Skin of body (tissue), 3 donors: ENCODE measurements at places on chromosomes 13 and 19.

DNA sequence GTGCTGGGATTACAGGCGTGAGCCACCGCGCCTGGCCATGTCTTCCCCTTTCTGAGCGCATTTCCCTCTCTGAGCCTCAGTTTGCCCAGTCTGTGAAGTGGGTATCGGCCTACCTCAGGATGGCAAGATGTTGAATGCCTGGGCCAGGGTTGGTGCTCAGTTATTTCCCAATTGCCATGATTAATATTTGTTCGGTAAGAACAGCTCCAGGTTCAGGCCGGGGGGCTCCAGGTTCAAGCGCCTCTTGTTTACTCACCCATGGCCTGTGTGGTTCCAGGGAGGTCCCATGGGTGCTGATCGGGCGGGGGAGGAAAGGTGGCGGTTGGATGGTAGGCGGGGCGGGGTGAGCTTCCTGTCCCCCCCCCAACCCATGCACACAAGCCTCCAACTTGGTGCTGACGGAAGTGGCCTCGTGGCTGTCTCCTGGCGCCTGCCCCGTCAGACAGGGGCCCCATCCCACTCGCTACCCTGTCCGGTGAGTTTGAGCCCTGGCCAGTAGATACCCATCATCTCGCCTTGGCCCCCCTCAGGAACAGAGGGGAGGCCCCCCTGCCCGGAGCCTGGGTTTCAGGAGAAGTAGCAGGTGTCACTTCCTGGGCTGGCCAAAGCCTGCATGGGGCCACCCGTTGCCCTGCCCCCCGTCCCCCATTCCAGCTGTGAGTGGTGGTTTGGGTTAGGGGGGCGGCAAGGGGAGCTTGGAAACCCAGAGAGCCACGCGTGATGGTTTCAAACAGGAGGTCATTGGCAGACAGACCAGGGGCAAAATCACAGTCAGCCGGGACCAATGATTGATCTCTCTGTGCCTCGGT is at the start of gene FCHO1:
TSS of gene FCHO1 (plus strand) at position 375 of the 809 bp plus-strand sequence. CDS start 3,688 bp downstream, outside the sequence.
- DNase-seq: no peak

- DNase-seq: no peak
Observed at GRCh38 chr13:100892981-100893380, 218.4 kb upstream of the TMTC4 start.

DNA sequence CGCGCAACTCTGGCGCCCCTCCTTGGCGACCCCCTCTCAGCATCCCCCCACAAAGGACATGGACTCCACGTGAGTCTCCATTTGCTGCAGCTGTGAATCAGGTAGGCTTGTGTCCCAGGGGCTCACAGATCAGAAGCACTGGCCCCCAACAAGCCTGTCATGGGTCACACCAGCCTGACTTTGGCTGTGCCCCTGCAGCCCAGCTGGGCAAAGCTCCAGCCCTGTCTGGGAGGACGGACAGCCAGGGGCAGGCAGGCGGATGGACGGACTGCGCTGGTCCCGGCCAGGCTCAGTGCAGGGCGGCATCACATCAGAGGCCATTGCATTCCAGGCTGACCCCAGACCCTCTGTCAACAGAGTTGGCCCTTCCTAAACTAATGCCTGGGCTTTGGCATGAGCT is 28.4 kb upstream of the ISYNA1 start:
- no peak for DNase-seq

- DNase-seq: no peak
Observed at GRCh38 chr19:18856385-18857126, 24.8 kb downstream of the UPF1 start.

GRCh38 chr19:48818234-48818820 is 7.5 kb upstream of the BCAT2 start:
- DNase-seq: no peak

GRCh38 chr19:15045506-15045905 is 3.8 kb upstream of the CASP14 start:
- DNase-seq: no peak

DNA sequence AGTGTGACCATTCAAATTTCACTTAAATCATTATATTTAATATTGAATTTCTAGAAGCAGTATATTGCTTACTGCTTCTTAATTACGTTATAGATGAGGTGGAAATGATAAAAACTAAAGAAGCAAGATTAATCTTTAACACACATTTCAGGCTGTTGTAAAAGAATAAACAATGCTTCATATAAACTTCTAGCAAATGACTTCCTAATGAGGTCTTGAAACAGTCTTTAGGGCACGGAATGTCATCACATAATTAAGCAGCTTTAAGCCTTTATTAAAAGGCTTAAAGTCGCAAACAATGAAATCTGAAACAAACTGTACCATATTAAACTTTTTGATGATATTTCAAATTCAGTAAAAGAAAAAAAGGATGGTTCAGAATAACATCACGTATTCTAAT is 1.9 kb downstream of the SLITRK6 start:
- DNase-seq: no peak

DNA sequence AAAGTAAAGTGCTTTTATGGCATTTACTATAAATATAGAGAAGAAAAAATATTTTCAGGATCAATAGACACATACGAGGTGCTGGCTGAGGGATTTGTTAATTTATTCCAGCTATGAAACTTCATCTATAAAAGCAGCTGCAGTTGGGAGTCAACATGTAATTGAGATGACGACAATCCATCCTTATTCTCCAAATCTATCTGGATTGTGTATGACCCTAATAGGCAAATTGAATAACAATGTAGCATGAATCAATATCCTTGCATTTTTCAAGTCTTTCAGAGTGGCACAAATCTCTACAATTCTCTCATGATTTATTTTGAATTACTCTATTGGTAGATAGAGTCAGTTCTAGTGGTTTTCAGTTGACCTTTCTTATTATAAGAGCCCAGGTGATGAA is 1296.5 kb upstream of the SPRY2 start:
- DNase-seq: no peak

GRCh38 chr13:99692854-99693253 is 191.6 kb downstream of the TM9SF2 start:
- no peak for DNase-seq

- DNase-seq: no peak
Observed at GRCh38 chr19:58088521-58089052, 9.4 kb downstream of the ZSCAN18 start.

DNA sequence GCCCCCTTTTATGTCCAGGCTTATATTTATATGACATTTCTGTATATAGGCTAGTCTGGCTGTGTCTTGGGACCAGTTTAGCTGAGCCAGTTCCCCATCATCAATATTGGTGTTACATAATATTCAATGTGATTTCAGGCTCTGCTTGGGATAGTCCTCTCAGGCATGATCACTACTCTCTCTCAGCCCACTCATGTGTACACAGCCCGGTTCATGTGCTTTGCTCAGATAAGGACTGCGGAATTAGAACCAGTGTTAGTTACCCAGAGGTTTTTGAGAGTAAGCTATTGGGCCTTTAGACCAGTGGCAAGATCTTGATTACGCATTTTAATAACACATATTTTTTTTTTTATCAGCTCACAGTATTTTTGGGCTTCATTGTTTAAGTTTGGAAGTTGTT is 219.9 kb downstream of the GPC5 start:
- DNase-seq: no peak

DNA sequence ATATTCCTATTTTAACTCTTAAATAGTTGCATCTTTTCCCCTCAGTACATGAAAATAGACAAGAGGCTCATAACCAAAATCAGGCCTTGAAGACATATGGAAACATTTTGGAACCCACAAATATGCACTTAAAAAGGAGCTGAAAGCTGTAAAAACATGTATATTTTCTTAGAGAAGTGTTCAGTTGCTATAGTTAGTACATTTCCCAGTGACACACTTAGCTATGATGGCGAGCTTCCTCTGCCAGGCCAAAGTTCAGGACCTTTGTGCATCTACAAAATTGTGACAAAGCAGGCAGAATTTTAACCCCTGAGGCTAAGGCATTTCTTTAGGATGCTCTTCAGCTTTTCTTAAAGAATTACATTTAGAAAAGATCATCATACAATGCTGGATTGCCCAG is 54.5 kb downstream of the RCBTB2 start:
- DNase-seq: peak; percentile 74

DNA sequence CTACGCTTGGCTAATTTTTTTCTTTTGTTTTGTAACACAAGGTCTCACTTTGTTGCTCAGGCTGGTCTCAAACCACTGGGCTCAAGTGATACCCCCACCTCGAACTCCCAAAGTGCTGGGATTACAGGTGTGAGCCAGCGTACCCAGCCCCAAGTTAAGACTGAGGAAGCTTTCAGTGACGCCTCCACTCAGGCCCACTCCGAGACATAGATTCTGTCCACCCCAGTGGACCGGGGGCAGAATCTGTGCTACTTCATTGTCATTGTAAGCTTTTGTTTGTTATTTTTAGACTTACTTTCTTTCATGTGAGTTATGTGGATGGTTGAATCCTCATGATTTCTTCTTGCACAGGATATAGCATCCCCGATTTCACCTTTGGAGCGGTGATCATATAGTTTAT is 156.9 kb upstream of the TSHZ3 start:
- DNase-seq: no peak

GRCh38 chr19:4447327-4448146 is 10.1 kb downstream of the UBXN6 start:
- DNase-seq: no peak

DNA sequence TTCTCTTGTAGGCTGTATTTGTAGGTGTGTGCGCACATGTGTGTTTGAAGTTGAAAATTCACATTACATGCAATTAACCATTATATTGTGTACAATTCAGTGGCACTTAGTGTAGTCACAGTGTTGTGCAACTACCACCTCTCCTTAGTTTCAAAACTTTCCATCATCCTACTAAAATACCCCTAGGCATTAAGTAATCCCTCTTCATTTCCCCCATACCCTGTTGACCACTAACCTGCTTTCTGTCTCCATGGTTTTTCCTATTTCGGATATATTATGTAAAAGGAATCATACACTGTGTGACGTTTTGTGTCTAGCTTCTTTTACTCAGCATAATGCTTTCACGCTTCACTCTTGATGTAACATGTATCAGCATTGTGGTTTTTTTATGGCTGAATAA is 16.1 kb downstream of the LSM14A start:
- DNase-seq: no peak

DNA sequence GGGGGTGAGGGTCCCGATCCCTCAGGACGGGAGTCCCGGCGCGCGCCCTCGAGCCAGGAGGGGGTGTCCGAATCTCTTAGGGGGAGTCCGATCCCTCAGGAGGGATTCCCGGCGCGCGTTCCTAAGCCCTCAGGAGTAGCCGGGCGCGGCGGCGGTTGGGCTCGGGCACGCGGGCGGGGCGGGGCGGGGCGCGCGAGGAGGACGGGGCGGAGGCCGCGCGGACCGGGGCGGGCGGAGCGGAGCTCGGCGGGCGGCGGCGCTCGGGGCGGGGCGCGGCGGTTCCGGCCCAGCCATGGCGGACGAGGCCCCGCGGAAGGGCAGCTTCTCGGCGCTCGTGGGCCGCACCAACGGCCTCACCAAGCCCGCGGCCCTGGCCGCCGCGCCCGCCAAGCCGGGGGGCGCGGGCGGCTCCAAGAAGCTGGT is at the start of gene CUL4A:
TSS of gene CUL4A (plus strand) at position 278 of the 423 bp plus-strand sequence. CDS start at position 293, 15 bp downstream.
- DNase-seq: peak; percentile 71

GRCh38 chr13:23752111-23753001 is 136.8 kb downstream of the MIPEP start:
- DNase-seq: no peak

- DNase-seq: peak; percentile 82
Observed at GRCh38 chr13:80550971-80551441, 210.1 kb upstream of the SPRY2 start.

DNA sequence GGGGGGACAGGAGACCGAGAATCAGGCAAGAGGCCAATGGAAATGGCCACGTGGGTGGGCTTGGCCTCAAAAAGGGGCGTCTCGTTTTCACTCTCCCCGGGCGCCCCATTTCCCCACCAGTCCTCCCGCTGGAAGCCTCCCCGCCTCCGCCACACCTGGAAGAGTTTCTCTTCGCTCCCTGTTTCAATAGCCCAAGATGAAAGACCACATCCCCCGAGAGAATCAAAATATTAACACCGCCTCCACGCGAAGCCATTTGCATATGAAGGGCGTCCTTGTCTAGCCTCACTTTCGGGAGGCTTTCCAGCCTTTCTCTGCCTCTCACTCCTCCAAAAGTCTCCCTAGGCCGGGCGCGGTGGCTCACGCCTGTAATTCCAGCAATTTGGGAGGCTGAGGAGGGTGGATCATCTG is 691 bp upstream of the OLFM2 start:
- DNase-seq: no peak

GRCh38 chr13:92572190-92572589 is 654.4 kb upstream of the GPC6 start:
- DNase-seq: no peak

GRCh38 chr13:73440296-73440895 is 381.6 kb downstream of the KLF5 start:
- DNase-seq: no peak

- no peak for DNase-seq
Observed at GRCh38 chr19:1418496-1418775, 11.1 kb downstream of the DAZAP1 start.

- peak; percentile 95 for DNase-seq
Observed at GRCh38 chr19:9791552-9792205, 23.1 kb upstream of the ZNF846 start.

- no peak for DNase-seq
Observed at GRCh38 chr13:112961457-112962369, 7.3 kb upstream of the MCF2L start.

GRCh38 chr13:67619351-67619994 is 389.3 kb upstream of the PCDH9 start:
- no peak for DNase-seq

- DNase-seq: no peak
Observed at GRCh38 chr13:89628567-89628966, 1718.9 kb upstream of the MIR17HG start.

DNA sequence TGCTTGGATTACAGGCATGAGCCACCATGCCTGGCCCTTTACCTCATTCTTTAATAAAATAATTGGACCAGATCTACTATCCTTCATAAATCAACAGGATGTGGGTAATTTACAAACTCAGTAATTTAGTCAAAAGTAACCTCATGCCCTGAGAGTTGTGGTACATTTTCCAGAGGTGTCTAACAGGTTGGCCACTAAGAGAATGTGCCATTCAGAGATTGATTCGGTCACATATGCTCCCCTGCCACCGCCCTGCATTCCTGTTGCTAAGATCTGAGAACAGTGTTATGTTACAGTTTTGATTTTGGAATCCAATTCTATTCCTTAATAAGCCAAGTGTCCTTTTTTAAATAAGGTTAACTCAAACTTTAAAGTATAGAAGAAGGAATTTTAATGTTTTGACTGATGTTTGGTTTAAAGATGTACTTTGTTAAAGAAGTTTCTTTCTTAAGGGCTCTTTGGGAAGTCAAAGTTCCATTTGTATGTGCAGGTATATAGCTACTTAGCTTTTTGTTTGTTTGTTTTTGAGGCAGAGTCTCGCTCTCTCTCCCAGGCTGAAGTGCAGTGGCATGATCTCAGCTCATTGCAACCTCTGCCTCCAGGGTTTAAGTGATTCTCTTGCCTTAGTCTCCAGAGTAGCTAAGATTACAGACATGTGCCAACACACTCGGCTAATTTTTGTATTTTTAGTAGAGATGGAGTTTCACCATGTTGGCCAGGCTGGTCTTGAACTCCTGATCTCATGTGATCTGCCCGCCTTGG is 29.2 kb downstream of the PHF11 start:
- no peak for DNase-seq

DNA sequence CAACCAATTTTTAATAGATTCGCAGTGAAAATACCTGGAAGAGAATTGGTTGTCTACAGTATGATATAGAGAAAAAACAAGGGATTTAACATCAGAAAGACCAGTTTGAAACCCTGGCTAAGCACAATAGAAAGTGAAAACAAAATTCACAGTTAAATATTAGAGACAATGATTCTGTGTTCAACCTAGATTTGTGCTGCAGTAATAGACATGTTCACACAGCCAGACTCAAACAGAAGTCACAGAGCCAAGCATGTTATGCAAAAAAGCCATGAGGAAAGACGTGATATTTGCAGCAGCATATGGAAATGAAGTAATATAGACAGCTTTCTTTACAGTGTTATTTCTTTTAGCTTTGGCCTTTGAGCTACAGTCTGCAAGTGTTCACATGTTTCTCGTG is 48.1 kb downstream of the SCEL start:
- DNase-seq: no peak
